DMS79 (cell line): ENCODE measurements at places on chromosomes 4 and X.

DNA sequence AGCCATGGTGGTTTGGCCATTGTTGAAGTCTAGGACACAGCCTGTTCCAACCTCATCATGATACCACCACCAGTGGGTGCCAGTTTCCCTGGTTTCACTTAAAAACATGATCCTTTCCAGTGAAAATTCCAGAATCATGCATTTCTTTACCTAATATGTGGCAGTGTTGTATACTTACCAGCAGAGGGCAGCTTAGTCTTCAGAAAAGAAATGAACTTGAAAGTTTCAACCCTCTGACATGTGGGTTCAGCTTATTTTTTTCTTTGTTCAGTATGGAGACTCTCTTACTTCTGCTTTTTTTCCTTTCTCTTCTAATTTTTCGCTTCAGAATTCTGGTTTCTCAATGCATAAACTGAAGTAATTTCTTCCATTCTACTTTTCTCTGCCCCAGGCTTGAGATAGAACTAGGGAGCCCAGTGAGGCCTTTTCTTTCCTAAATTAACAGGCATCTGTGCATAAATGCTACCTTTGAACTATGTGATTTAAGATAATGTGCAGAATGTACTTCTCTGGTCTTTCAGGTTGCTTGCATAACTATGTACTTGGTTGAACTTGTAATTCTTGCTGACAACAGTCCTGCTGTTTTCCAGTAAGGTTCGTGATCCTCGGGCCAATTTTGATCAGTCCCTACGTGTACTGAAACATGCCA, 10.7 kb downstream of the LIAS start:
- no peak for DNase-seq

- DNase-seq, result no peak
Measured at GRCh38 chr4:56910172-56910967, 2.7 kb downstream of the REST start.

DNA sequence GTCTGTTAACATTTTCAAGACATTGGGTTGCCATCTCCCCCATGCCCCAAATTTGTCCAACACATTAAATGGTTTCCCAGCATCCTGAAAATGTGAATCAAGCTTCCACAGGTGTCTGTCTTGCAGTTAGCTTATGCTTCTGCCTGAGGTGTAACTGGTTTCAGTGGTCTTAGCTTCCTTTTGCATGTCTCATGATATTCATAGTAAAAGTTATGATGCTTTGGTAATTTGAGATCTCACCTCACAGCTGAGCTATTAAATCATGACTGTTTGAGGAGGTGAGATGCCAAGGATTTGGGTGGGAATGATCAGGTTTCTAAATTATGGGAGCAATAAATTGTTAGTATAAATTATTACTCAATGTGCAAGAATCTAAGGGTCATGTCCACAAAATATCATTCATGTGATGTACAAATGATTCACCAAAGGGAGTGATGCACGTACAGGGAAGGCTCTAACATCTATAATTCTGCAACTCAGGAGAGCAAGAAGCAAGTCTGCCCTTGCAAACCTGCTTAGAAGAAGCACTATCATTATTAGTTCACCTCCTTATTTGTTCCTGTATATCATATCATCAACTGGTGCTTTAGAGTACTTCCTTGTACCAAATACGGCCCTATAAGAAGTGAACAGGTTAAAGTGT, 17.1 kb upstream of the RAI2 start:
- no peak for DNase-seq

DNA sequence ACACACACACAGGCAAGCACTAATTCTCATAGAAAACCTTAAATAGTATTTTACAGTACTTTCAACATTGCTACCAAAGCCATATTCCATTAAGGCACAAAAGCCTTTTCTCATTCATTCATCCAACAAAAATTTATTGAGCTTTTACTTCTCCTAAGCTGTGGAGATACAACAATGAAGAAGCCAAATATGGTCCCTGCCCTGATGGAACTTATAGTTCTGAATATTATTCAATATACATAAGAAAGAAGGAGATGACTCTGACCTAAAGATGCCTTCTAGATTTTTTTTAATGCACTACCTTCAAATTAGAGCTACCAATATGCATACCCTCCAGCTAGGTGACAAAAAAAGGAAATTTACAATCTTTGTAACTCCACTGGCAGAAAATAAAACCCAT, 90.0 kb upstream of the WDR44 start:
- DNase-seq, result no peak

- no peak for DNase-seq
Measured at GRCh38 chr4:60923075-60923474, 277.1 kb upstream of the ADGRL3 start.

DNA sequence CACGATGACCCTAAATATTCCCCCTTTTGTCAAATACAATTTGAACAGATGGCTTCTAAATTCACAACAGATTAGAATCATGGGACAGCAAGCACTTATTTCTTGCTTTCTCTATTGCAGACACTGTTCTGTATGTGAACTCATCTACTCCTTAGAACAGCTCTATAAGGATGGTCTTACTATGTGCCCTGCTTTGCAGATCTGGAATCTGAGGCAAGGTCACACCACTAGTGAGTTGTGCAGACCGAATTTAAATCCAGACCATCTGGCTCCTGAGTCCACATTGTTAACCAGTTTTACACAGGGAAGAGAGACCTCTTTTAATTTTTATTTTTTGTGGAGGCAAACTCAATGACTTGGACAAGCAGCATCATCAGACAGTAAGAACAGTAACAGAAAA, 50.2 kb downstream of the GPRIN3 start:
- DNase-seq, result no peak

DNA sequence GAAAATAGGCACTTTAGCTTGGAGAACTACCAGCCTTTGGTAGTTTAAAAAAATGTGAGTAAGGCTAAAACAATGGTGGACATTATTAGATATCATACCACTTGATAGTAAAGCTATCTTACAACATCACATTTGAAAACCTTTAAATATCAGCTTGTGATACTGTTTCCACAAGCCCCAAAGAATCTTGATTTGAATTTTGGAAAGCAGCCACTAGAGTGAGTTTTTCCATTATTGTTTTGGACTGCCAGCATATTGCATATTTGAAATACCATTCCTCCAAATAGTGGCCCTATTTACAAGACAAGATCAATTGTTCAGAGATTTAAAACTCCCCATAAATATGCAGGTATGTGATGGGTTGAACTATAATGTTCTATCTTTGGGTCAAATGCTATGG, 303.0 kb upstream of the PRPS2 start:
- DNase-seq, result no peak

DNA sequence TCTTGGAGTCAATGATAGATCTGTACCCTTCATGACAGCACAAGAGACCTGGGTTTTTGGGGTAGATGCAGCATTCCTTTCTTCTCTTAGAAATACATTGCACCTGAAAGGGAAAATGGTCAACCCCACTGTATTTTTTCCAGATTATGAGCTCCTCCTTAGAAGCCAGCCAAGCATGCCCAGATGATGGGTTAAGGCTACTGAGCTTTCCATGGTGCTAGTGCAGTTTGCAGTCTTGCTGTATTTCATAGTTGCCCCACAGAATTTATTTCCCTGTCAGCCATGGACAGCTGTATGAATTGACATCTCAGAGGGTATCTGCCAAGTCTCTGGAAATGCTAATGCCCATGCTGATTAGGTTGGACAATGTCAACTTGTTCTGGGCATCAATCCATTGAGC, 73.7 kb upstream of the H2AZ1 start:
- no peak for DNase-seq

GRCh38 chr4:78379040-78379439, 172.5 kb upstream of the ANXA3 start:
- no peak for DNase-seq
